ENCODE measurements at places on chromosomes 6 and 20. TPM values are rescaled to one million over a fixed set of nuclear protein-coding genes. Genes with fewer than 3 reads are reported as not detected.

DNA sequence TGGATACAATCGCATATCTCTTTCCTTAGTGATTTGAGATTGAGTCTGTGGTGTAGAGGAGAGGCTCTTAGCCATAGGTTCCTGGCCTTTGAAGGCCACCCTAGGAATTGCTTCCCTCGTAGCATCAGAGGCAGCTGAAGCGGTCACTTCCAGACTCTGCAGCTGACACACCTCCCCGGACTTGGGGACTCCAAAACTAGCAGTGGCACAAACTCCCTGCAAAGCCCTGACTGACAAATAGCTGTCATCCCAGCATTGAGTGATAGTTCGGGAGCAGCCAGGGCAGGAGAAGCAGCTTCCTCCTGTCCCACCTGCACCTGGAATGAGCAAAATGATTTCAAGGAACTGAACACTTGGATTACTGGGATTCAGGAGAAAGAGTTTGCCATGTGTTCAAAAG is 100.5 kb upstream of the QKI start:
- H3K4me3 ChIP-seq = no peak overlapping the region
- no peak for DNase-seq
- no peak overlapping the region for H3K27ac ChIP-seq
- H3K27me3 ChIP-seq = peaks cover 55% of the 10 kb centered on the region
- no peaks in the 10 kb centered on the region for H3K4me1 ChIP-seq
- H3K36me3 ChIP-seq = no peaks in the 10 kb centered on the region

DNA sequence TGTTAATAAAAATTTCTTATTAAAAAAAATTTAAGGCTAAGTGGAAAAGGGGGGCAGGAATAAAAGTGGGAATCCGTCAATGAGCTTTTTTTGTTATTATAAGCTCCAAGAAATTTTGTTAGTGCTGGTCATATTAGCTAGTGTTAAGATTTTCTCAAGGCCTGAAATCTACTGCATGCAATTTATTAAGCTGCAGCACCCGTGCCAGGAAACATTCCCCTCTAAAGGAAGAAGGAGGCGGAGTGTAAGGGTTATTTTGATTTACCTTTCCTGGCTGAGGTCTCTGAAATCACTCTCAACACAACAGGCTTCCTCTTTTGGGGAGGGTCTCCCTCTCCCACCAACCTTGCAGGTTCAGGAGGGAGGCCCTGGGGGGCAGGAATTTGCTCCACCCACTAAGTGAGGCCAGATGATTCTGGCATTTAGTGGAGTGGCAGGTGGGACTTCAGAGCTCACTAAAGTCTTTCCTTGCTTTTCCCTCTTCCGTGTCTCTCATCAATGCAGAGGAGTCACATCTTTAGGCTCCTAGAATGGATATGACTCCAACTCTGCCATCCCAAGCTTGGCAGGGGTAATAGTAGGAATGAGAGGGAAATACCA is 168.8 kb downstream of the BCAS1 start:
- peaks cover 17% of the 10 kb centered on the region for H3K4me1 ChIP-seq
- H3K27ac ChIP-seq = no peak overlapping the region
- H3K27me3 ChIP-seq = no peaks in the 10 kb centered on the region
- DNase-seq = no peak
- H3K4me3 ChIP-seq = no peak overlapping the region

GRCh38 chr6:16224409-16224808 is 14.0 kb upstream of the GMPR start:
- no peaks in the 10 kb centered on the region for H3K36me3 ChIP-seq
- no peak for DNase-seq
- peaks cover 12% of the 10 kb centered on the region for H3K27me3 ChIP-seq
- H3K4me1 ChIP-seq = no peaks in the 10 kb centered on the region

- peaks cover 7% of the 10 kb centered on the region for H3K36me3 ChIP-seq
- peaks cover 16% of the 10 kb centered on the region for H3K4me1 ChIP-seq
- no peak overlapping the region for H3K27ac ChIP-seq
- H3K4me3 ChIP-seq = no peak overlapping the region
- no peak for DNase-seq
Observed at GRCh38 chr6:108998485-108998884, 96.2 kb downstream of the SESN1 start.

DNA sequence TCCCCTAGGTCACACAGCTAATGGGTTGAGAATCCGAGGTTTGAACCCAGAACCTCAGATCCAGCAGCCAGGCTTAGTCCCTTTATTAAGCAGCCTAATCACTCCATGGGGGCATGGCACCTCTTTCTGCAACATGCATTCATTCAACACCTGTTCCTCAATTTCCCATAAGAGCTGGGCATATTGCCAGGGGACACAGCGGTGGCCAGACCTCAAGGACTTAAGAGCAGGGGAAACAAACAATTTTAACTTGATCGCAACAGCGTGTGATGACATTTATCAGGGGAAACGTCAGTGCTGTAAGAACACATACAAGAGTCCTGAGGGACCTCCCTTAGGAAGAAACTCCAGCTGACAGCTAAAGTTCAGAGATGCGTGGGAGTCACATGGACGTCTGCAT is 267.4 kb upstream of the CDH4 start:
- DNase-seq = no peak
- H3K27me3 ChIP-seq = no peaks in the 10 kb centered on the region
- no peak overlapping the region for H3K27ac ChIP-seq

ULBP3 gene
- total RNA-seq = 1.6 TPM

CNPY3 gene
- 45.7 TPM for total RNA-seq

HLA-DQB1 gene
- 15.7 TPM for total RNA-seq

MATN4 gene
- not detected for total RNA-seq

ZNF391 gene
- 0.60 TPM for total RNA-seq

DNA sequence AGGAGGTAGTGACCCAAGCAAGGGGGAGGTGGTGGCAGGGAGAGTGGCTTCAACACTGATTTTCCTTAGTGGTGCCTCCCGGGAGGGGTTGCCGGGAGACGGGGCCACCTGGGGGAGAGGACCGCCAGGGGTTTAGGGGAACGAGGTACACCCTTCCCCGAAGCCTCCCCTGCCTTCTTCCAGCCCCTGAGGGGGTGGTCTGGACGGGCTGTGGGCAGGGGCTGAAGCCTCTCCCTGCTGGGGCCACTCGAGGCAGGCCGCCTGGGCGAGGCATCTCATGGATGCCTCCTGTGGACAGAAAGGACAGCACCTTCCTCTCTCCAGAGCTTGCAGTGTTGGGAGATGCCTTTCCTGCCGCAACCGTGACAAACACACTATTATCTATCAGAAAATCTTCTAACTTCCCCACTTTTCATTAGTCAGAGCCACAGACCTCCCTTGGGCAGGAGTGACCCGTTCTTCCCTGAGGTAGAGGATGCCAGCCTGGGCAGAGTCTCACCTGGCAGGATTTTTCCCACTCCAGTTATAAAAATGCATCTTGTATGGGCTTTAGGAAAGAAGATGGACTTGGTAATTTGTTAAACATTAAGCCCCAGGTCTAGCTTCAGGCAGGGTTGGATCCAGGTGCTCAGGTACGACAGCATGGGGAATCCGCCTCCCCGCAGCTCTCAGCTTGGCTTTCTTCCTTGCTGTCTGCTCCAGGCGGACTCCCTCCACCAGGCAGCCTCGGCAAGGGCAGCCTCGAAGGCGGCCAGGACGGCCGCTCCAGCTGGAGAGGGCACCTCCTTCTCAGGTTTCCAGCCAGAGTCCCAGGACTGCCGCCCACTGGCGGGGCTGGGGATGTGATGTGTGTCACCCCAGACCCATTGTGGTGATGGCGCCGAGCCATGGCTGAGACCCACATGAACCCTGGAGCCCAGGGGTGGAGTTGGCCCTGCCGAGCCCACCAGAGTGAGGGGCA is 11.0 kb downstream of the HRH3 start:
- no peak for DNase-seq
- no peaks in the 10 kb centered on the region for H3K27me3 ChIP-seq
- no peak overlapping the region for H3K4me3 ChIP-seq
- H3K36me3 ChIP-seq = no peaks in the 10 kb centered on the region

Data from T-helper 17 cell (primary cell).